A549 treated with dexamethasone at 1 μM for 4 hours (cell line): ENCODE measurements at places on chromosomes 4 and X. TPM values are rescaled to one million over a fixed set of nuclear protein-coding genes. Genes with fewer than 3 reads are reported as not detected.

The LGI2 gene
- total RNA-seq: 0.07 to 0.39 TPM (median 0.11 TPM) in 5 replicates

The ACTRT1 gene
- total RNA-seq: not detected in 5 replicates

The NHS gene
- 1.7 to 2.6 TPM (median 2.2 TPM) in 5 replicates for total RNA-seq

The SPANXA2 gene
- total RNA-seq: 0.14 to 0.25 TPM (median 0.17 TPM) in 3 of 5 replicates, not detected in the others

The TRIM75 gene
- total RNA-seq: not detected in 5 replicates

The MAGEA6 gene
- total RNA-seq: 10.1 to 13.3 TPM (median 11.9 TPM) in 5 replicates

The DCAF12L1 gene
- total RNA-seq: not detected in 5 replicates

The ERCC6L gene
- total RNA-seq: 11.3 to 13.1 TPM (median 12.4 TPM) in 5 replicates

The RAB41 gene
- not detected in 5 replicates for total RNA-seq

The NPY1R gene
- total RNA-seq: 0.07 to 0.17 TPM (median 0.11 TPM) in 3 of 5 replicates, not detected in the others

The RAB39B gene
- total RNA-seq: 0.71 to 1.0 TPM (median 0.80 TPM) in 5 replicates

The ARHGAP4 gene
- 0.82 to 2.5 TPM (median 2.0 TPM) in 5 replicates for total RNA-seq

The ZFYVE28 gene
- total RNA-seq: 1.2 to 2.7 TPM (median 2.3 TPM) in 5 replicates

The GAGE13 gene
- not detected in 5 replicates for total RNA-seq

The LUZP4 gene
- total RNA-seq: not detected in 5 replicates

The PPM1K gene
- total RNA-seq: 0.39 to 1.0 TPM (median 0.75 TPM) in 5 replicates

The GC gene
- total RNA-seq: not detected in 5 replicates

The ATP8A1 gene
- 0.02 to 0.15 TPM (median 0.04 TPM) in 5 replicates for total RNA-seq

The SLC6A14 gene
- total RNA-seq: 0.12 TPM in 1 of 5 replicates, not detected in the others
